ENCODE measurements at places on chromosomes 5 and 9.
A peak's percentile ranks its signal among the peaks of the same experiment; 100 is the strongest.

DNA sequence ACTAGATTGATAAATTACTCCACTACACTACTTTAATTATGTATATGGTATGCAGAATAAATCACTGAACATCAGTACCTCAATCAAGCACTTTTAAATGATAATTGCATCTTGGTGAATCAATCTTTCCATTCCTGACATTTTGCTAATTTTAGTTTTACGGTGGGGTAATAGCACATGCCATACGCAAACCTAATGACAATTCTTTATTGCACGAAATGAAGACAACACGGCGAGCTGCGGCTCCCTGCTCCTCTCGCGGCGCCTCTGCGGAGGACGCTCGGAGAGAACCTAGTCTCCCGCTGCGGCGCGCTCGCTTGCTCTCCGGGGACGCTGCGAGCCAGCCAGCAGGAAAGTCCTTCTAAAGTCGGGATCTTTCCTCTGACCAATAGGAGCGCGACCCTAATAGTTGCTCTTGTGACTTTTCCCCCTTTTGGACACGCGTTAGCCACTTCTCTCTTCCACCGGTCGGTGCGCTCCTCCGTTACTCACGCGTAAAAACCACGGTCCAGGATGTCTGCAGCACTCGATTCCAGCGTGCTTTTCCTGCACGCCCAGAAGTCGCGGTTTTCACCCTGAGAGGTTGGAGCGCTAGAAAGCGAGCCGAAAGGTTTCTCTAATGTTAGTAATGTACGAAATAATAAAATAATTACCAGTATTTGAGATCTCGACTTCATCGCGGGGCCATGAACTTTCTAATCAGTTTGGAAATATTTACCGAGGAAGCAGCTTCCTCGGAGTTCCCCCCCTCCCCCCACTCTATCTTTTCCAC, 1.0 kb upstream of the MEF2C start:
- DNase-seq, result peak; percentile 27

GRCh38 chr5:65535529-65535987, 27.4 kb downstream of the CENPK start:
- DNase-seq, result no peak

- DNase-seq, result no peak
These were observed 12.7 kb upstream of the SLC36A1 start for GRCh38 chr5:151434570-151435237.

DNA sequence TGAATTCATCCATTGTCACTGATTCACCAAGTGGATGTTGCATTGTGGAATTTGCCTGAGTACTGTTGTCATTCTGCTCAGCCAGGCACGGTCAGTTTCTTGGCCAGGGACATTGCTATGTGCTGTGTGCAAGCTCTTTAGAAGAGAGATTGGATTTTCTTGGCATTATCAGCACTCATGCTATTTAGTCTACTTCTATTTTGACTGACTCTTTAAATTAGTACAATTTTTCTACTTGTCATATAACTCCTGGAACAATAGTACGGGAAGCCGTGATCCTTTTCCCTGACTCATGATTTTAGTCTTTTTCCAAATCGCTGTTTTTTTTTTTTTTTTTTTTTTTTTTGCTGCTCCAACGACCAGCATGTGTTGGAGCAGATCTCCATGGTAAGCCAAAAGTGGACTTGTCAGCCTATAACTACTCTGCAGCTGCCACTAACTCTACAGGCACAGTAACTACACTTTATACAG, 129.7 kb downstream of the CDC42SE2 start:
- DNase-seq, result no peak

DNA sequence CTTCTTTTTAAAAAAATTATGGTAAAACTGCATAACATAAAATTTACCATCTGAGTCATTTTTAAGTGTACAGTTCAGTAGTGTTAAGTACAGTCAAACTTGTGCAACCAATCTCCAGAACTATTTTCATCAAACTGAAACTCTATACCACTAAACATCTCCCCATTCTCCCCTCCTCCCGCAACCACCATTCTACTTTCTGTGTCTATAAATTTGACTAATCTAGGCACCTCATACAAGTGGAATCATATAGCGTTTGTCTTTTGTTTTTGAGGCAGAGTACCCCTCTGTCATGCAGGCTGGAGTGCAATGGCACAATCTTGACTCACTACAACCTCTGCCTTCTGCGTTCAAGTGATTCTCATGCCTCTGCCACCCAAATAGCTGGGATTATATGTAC, 24.0 kb upstream of the EBF1 start:
- no peak for DNase-seq

GRCh38 chr5:128551476-128551875, 13.4 kb upstream of the FBN2 start:
- DNase-seq, result no peak

DNA sequence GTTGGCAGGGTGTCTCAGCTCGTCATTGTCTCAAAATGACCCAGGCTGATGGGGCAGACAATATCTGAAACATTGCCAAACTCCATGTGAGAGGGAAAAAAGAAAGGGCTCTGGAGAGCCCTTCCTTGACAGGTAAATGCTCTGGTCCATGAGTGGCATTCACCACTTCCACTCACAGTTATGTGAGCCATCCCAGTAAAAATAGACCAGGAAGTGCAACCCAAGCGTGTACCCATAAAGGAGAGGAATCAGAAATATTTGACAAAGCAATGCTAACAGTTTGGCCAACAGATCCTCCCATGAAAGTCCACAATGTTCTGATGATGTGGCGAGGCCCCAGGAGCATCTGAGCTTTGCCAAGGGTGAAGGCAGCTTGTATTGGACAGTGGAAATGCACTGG, 49.4 kb downstream of the ASTN2 start:
- no peak for DNase-seq

DNA sequence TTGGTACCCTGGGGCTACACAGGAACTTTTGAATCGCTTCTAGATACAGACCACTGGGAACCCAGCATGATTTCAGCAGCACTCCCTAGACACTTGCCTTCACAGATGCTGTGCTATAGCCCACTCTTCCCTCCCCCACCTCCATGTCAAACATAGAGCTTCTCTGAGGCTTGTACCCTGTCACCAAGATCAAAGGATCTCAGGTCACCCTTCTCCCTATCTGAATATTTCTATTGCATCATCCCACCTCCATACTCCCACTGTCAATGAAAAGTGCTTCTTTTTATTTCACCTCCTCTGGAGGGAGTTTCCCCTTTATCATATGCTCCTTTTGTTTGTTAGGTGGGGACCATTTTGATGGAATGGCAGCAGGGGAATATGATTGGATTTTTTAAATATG, 29.2 kb upstream of the PHF24 start:
- no peak for DNase-seq

DNA sequence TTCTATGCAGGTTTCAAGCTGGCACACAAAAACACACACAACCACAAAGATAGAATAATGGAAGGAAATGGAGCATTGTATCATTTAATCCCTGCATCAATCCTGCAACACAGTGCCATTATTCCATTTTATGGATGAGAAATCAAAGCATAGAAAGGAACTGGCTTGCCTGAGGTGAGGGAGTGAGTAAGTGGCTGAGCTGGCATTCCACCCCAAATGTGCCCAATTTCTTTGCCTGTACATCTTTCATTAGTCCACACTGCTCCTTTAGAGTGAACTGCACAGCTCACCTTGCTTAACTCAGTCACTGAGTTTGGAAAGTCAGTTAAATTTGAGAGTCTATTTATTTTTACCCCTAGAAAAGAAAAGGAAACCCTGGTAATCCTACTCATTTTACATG, 28.9 kb downstream of the ZNF366 start:
- peak; percentile 27 for DNase-seq

All from bronchial epithelial cell (primary cell).